ENCODE measurements at places on chromosomes 5 and 9.

- DNase-seq = no peak
Observed at GRCh38 chr9:127754099-127755060, 19.3 kb upstream of the TOR2A start.

- DNase-seq = no peak
Observed at GRCh38 chr9:111484572-111484894, 350 bp upstream of the ECPAS start.

DNA sequence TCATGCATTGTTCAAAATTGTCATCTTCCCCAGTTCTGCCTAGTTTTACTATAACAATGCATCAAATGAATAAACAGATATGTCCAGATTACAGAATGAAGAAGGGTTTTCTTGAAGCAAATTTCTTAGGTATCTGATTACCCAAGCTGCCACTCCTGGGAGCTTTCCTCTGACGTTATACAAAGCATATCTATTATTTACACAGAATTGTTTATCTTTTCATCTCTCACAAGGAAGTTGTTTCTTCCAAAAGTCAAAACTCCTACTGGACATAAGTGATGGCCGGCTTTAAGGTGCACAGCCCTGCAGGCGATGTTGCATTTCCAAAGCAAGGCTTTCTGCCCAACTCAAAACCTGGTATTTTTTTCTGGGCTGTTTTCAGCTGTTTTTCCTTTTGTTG is 73.4 kb upstream of the ANKH start:
- no peak for DNase-seq

DNA sequence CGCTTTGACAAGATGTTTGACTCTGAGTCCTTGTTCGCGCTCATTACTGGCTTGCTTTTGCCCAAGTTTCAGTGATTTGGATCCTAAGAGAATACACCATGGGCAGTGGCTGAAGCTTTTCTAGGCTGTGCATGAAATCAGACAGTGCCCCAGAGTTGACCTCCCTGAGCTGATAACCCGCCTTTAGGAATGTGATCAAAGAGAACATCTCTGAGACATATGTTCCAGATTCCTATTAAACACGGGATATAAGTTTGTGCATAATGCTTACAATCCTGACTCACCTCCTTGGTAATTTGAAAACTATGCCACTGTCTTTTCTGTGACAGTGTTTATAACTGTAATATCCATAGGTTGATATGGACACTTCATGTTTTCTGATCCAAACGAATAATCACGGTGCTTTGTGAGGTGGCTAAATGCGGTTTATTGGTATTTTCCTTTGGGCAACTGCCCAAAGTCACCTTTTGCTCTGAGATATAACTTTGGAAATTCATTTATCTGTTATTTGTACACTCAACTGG is 732.9 kb downstream of the MTRR start:
- DNase-seq = no peak

GRCh38 chr9:92247296-92247695 is 46.2 kb downstream of the IARS1 start:
- no peak for DNase-seq

- DNase-seq = no peak
Observed at GRCh38 chr5:31329715-31330114, 136.2 kb downstream of the CDH6 start.

GRCh38 chr5:58923355-58923754 is 340.5 kb downstream of the RAB3C start:
- no peak for DNase-seq

DNA sequence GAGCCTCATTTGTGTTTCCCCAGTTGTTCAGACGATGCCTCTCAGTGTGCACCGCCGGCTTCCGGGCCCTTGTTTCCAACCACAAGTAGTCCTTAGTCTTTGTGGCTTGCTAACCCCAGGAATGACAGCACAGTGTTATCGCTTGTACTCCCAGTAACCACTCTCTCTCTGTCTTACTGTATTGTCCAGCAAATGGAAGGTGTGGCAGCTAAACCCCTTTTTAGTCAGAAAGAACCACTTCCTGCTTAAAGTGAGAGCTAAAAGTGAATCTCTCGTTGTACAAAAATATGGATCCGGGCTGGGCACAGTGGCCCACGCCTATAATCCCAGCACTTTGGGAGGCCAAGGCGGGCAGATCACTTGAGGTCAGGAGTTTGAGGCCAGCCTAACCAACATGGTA is 61.3 kb downstream of the ENC1 start:
- peak; percentile 48 for DNase-seq

Measured in GM10248 (cell line).